ENCODE measurements at places on chromosomes 3 and 15. TPM values are rescaled to one million over a fixed set of nuclear protein-coding genes. Genes with fewer than 3 reads are reported as not detected.

- no peak for DNase-seq
Observed at GRCh38 chr15:86863226-86863915, 783.7 kb downstream of the AGBL1 start.

DNA sequence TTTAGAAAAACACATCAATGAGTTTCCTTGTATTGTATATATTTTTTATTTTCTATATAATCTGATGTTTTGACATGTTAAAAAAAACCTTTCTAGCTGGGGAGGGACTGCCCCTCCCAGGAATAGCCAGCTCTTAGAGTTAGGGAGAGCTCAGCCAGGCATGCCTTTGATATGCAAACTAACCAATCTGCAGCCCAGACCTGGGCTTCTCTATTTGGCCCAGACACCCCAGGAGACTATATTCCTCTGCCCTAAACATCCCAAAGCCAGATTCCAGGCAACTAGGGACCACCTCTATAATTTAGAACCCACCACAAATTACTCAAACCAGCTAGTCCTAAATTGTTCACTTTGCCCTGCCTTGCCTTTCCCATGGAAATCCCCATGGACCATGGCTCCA is 390.9 kb upstream of the ADAMTS9 start:
- DNase-seq = no peak

DNA sequence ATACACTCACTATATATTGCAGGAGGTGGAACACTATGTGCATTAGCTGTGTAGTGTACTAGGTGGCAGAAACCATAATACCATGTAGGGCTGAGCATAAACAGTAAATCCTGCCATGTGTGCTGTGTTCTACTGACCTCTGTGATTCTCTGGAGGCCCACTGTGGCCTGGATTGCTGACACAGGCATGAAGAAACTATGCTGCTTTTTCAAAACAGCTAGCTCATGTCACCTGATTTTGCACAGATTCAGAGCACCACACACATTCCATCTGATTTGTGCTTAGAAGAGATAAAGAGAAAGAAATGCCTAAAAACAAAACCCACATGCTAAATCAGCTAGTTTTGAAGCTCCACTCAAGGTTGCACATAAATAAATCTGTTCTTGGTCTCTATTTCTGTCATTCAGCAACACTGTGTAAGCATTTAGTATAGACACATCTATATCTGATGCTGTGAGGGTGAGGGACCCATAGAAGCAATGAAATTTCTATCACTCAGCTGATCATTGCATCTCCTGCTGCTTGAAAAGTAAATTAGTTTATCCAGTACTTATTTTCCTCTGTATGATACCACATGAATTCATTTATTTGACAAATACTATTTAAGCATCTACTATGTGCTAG is 1007.7 kb upstream of the SEMA6D start:
- no peak for DNase-seq

GRCh38 chr3:14179114-14179465 is 473 bp downstream of the LSM3 start:
- no peak for DNase-seq

DNA sequence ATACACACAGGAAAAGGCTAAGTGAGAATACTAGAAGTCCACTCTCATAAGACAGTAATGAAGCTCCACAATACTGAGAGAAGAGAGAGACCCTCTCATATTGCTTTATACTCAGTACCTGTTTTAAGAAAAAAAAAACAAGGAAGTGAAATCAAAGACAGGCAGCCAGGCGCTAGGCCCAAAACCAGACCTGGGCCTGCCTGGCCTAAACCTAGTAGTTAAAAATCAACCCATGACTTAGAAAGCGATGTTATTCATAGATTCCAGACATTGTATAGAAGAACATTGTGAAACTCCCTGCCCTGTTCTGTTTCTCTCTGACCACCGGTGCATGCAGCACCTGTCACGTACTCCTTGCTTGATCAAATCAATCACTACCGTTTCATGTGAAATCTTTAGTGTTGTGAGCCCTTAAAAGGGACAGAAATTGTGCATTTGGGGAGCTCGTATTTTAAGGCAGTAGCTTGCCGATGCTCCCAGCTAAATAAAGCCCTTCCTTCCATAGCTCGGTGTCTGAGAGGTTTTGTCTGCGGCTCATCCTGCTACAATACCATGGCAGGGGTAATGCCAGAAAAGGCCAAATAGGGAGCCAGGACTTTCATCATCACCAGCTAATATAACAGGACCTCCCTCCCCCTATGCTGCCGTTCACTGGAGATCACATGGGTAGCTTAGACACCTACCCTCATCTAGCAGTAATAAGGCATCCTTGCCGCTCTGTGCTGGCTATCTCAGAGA is 1294.1 kb downstream of the NSUN3 start:
- peak; percentile 49 for DNase-seq

DNA sequence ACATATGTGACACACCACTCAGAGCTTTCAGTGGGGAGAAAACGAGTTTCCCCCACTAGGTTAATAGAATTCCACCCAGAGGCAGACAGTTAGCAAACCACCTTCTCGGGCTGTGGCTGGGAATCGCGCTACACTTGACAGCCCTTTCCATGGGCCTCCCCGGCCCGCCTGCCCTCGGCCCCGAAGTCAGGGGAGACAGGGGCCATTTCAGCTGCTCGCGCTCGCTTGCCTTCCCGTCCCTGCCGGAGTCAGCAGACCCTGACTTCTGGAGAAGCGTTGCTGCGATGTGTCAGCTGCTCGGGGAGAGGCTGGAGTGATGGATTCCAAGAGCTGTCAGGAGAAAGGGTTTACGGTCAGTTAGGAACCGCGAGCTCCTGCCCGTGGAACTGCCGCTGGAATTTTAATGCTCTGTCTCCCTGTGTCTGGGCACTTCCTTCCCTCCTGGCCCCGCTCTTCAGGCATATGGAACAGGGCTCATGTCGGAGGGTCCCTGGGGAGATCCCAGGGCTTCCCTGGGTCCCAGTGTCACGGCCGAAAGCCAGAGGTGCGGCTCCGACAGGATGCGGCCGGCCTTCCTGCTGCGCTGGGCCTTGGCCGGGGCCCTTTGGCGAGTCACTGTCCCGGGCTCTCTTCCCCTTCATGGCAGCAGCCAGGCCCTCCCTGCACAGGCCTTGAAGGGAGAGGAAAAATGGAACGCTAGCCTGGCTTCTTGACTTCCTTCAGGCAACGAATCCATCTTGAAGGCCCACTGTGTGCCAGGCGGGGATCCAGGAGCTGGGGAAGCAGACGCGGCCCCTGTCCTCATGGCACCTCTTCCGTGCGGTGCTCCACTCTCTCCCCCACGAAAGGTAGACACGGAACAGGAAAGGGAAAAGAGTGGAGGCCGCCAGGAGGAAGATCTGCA is 38.4 kb upstream of the VPS8 start:
- DNase-seq = no peak

- DNase-seq = peak; percentile 68
Observed at GRCh38 chr3:170418422-170419398, at the start of gene CLDN11. CLDN11 (plus strand) TSS chr3:170418868; CDS start chr3:170419067, 199 bp downstream.

- no peak for DNase-seq
Observed at GRCh38 chr3:134326126-134326525, 48.1 kb downstream of the AMOTL2 start.

- DNase-seq = no peak
Observed at GRCh38 chr3:4228295-4228694, 74.9 kb upstream of the SETMAR start.

GRCh38 chr3:15936312-15936711 is 138.5 kb upstream of the ANKRD28 start:
- no peak for DNase-seq

- DNase-seq = no peak
Observed at GRCh38 chr15:60283936-60284335, 113.8 kb downstream of the ANXA2 start.

DNA sequence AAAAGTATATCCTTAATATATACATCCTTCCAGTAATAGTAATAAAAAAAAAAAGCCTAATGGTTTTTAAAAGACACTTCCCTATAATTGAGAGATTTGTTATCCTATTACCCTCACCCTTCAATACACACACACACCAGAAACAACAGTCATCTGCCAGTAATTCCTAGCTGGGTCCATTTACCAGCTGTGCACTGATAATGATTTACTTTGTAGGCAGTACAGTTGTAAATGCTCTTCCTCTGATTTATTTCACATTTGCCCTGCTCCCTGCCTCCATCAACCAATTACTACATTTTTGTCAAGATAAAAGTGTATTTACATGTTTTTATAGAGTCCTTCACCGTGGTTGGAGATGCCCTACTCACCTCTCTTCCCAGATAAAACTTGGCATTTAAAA is 12.4 kb downstream of the TPM1 start:
- no peak for DNase-seq

GRCh38 chr3:72274493-72275330 is 489.8 kb upstream of the PROK2 start:
- no peak for DNase-seq

DNA sequence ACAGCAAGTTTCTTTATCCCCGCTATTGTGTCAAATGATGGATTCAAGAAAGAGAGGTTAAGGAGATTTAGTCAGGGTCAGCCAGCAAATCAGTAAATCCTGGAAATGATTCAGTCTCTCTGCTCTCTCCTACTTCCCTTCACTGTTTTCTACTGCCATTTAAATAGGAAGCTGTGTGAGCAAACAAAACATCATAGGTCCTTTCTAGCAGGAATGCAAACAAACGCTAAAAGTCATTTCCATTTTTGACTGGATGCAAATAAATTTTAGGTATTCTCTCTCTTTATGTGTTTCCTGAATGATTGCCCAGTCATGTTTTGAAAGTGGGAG is 299.4 kb upstream of the RORA start:
- DNase-seq = no peak

- DNase-seq = no peak
Observed at GRCh38 chr3:13134879-13135206, 61.6 kb upstream of the IQSEC1 start.

DNA sequence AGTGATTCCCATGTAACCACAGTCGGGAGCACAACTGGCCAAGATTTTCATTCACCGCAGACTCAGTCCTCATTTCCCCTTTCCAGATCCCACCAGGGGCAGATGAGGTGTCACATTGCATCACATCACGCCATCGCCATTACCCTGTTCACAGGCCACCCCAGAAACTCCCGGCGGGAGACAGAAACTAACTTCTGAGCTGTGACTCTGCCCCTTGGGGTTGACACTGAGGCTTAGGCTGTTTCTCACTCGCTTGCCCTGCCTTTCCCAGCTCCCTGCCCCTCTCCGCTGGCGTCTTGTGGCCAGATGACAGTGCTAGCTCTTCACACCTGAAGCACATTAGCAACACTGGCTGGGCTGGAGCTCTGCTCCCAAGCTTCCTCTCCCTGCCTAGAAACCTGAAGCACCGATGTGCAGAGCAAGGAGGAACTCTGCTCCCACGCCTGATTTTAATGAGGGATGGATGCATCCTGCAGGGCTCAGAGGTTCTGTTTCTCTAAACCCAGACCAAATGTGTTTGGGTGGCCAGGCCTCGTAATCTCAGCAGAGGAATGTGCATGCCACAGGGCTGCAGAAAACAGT is 88.8 kb upstream of the CTDSPL start:
- no peak for DNase-seq

The CCDC32 gene
- 13.6 TPM for total RNA-seq

The SLC12A1 gene
- total RNA-seq = not detected

The CLRN1 gene
- not detected for total RNA-seq

The LRRC3B gene
- not detected for total RNA-seq

The HEG1 gene
- 0.97 TPM for total RNA-seq

The SPATA12 gene
- total RNA-seq = 0.47 TPM

The SCAMP2 gene
- 114 TPM for total RNA-seq

The ANKUB1 gene
- total RNA-seq = not detected

The CHRNA3 gene
- total RNA-seq = not detected

Data from Calu3 (cell line).